ENCODE measurements at places on chromosomes 16 and 17.

- DNase-seq, result peak; percentile 47
Observed at GRCh38 chr17:80858301-80859001, 133.2 kb upstream of the CHMP6 start.

DNA sequence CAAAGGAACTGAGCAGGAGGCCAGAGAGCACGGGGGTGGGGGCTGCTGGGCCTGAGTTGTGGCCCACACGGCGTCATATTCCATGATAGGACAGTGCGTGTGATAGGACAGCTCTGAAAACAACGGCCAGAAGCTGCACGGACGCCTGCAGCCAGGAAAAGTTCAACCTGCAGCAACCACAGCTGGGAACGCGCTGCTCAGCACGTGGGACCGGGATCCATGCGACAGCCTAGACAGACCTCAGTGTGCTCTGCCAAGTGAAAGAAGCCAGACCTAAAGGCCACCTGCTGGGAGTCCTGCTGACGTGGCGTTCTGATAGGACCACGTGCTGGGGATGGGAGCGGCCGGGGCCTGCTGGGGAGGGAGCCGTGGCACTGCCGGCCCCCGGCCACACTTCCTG, 21.6 kb downstream of the CTU2 start:
- no peak for DNase-seq

GRCh38 chr17:61245706-61246135, 153.9 kb upstream of the TBX2 start:
- DNase-seq, result peak; percentile 77

- DNase-seq, result peak; percentile 24
Observed at GRCh38 chr17:67569015-67569451, 148.7 kb upstream of the NOL11 start.

DNA sequence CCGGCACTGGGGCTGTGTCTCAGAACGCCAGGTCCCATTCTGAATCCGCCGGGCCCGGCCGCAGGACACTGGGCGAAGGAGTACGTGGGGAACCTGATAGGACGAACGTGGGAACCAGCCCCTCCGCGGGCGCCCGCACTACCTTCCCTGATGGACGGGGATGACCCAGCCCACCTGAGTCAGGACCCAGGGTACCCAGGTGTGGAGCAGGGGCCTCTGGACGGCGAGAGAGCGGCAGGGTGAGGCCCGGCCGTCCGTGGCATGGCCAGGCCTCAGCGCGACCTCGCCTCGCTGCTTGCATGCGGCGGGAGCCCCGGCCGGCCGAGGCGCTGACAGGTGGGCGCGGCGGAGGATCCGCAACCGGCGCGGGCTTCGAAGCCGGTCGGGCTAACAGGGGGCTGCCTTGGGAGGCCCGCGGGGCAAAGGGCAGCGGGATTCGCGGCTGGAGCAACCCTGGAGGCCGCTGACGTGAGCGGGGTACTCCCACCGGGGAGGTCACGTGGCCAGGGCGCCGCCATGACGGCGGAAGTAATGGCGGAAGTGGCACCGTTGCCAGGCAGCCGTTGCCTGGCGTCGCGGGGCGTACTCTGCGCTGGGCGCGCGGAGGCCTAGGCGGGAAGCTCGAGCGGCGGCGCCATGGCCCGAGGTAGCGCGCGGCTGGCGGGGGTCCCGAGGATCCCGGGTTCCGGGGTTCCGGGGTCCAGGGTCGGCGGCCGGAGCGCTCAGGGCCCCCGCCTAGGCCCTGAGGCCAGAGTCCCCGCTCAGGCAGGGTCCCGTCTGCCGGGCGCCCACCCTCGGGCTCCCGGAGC, at the start of gene WDR90:
Gene WDR90, plus strand, starts transcription at position 585 of the 809 bp plus-strand sequence. Its CDS starts 52 bp downstream, at position 637.
- peak; percentile 96 for DNase-seq

GRCh38 chr16:89002851-89003830, 26.1 kb upstream of the CBFA2T3 start:
- DNase-seq, result no peak

DNA sequence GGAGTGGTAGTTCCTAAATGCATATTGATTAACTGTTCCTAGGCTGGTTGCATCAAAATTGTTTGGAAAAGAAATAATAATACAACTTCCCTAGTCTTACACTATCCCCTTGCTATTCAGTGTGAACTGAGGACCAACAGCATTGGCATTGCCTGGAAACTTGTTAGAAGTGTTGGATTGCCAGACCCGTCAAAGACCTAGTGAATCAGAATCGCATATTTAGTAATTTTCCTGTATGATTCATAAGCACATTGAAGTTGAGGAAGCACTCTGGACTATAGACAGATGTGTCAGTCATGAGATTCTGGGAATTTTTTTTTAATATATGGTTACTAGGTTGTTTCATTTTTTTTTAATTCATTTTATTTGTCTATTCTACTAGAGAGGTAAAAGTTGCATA, 34.7 kb upstream of the KCNJ16 start:
- DNase-seq, result no peak

DNA sequence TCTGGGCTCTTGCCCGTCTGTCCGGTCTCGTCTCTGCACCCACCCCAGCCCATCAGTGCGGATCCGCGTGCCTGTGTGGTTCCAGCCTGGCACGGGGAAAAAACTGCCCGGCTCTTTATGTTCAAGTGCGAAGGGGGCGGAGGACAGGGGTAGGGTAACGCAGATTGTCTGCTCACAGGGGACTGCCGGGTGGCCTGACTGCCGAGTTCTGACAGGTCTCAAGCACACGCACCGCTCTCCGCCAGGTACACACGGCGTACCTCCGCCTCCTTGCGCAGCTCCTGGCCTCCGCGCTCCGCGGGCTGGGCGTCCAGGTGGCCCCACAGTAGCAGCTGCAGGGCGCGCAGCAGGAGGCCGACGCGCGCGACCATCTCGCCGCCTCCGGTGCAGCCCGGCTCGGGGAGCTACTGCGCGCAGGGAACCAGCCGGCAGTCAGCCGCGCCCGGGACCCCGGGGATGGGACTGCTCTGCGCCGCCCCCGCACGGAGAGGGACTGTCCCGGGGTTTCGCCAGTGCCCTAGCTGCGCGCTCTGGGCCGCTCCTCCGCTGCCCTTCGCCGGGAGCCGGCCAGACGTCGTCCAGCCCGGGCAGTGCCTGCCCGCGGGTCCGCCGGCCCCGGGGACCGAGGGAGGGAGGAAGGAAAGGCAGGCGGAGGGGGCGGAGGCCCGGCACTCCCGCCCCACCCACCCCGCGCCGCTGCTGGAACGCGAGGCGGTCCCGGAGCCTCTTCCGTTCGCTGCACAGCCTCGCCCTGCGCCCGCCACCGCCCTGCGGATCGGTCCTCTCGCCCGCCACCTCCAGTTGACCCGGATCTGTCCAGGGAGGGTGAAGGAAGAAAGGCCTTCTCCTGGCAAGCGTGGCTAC, at the start of gene MMP28:
Gene MMP28, minus strand, starts transcription at position 635 of the 864 bp plus-strand sequence. Its CDS starts 264 bp downstream, at position 371.
- DNase-seq, result peak; percentile 87

DNA sequence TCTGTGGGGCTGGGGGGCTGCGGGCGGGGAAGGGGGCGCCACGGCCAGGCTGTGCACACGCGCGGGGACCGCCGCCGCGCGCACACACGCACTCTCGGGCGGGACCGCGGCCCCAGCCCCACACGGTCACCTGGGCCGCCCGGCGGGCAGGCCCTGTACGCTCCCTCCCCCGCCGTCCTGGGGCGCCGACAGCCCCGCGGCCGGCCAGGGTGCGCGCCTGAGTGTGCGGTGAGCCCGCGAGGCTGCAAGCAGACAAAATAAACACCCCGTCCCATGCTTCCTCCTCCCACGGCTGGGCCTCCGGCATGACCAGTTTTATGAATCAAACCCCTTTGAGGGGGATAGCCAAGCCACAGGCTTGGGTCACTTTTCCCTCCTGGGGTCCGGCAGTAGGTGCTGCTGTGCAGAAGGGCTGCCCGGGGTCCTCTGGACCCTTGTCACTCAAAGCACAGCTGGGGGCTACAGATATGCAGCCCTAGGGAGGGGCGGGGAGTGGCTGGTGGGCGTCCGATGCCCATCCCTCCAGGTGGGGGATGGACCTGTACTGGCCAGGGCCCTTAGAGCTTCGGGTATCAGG, 441 bp downstream of the VASN start:
- DNase-seq, result no peak

DNA sequence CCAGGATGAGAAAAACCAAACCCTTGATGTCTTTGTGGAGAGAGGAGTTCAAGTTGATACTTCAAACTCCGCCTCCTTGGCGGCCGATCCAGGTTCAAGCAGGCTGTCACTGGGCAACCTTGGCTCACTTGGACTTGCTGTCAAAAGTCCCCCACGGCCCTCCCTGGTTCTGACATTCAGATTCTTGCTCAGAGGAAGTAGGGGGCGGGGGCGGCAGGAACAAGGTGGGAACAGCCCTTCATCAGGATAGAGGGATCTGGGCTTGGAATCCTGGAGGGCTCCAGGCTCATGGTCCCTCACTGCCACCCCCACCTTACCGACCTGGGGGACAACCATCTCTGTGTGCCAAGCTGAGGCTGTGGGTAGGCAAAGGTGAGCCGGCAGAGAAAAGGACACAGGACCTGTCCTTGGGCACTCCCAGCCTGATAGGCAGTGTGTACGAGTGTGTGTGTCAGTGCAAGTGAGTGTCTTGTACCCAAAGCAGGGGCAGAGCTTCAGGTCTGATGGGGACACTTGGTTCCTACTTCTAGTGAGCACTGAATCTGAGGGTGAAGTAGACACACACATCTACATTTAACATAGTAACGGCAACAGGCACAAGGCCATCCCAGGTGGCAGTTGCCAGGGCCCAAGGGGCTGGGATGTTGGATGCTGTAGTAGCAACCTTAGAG, 6.6 kb upstream of the TSPOAP1 start:
- DNase-seq, result peak; percentile 55

DNA sequence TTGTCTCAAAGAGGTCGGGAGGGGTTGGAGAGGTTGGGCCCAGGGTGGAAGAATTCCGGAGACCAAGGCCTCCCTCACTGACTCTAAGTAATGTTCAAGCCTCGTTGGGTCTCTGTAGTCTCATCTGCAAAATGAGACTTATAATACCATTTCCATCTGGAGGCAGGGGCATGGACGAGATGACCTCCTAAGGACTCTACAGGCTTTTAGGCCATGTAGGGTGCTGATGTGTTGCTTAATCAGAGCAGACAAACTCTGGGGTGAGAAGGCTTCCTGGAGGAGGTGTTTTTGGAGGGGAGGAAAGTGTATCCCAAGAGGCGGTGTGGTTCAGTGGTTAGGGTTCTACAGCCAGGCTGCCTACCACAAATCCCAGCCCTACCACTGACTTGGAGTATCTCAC, 3.1 kb downstream of the SPPL2C start:
- no peak for DNase-seq

DNA sequence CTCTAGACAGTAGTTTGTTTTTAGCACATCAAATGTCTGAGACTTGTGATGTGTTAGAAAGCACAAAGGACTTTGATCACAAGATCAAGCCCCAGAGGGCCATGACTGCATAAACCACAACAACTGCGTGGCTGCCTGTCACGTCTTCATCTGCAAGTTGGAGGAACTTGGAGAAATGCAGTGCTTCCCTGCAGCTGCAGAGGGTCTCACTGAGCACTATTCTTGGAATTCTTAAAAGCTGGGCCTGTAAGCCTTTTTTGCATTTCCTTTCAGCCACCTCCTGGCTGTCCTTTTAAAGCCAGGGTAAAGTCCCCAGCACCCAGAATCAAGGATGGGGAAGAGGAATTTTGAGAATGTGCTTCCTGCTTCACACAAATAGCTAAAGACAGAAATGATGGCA, 431.3 kb downstream of the MAF start:
- peak; percentile 85 for DNase-seq

DNA sequence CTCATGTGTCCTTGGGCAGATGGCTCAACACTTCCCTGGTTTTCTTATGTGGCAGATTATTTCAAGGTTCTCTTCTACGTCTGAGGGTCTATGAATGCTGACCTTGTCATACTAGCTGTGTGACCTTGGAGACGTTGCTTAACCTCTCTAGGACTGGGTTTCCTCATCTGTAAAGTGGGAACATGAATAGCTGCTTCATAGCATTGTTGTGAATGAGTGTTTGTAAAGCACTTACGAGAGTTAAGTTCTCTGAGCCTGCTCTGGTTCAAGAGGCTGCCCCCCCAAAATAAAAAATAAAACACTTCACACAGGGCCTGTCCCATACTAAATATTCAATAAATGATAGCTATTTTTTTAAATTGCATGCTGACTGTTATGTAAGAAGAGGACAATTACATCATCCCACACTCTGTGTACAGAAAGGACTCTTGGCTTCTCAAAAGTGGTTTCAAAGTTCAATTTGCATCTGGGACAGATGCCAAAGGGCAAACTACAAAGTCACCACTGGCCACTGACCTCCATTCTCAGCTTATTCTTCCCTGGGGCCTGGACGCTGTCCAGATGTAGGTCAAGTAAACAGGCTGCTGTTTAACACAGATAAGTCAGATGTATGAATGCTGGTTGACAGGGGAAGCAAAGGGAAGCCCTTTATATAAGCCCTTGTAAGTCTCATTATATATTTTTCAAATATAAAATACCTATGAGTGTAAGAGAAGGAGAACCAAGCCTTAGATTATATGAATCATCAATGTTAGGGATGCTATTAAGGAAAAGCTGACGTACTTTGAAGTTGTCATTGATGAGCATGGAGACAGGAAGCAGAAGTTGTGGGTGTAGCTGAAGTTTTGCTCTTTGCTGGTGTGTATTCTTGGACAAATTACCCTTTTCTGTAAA, 15.4 kb upstream of the NDEL1 start:
- peak; percentile 17 for DNase-seq

- DNase-seq, result no peak
Observed at GRCh38 chr16:35862242-35862641, 2402.8 kb downstream of the TP53TG3F start.

DNA sequence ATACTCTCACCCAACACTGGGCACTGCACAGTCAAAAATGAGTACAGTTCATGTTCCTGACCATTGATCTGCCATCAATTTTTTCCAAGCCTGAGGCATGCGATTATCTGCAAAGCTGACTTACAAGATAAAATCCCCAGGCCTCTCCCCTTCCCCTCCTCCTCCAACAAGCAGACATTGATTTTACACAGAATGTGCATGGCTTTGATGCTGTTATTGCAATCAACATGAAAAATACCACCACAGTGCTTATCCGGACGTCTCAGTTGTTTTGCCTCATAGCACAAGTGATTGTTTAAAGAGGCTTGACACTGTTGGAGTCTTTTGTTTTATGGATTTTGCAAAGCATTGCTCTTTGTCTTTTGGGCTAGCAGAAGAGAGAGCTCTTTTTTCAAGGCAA, 163.8 kb downstream of the TOX3 start:
- no peak for DNase-seq

DNA sequence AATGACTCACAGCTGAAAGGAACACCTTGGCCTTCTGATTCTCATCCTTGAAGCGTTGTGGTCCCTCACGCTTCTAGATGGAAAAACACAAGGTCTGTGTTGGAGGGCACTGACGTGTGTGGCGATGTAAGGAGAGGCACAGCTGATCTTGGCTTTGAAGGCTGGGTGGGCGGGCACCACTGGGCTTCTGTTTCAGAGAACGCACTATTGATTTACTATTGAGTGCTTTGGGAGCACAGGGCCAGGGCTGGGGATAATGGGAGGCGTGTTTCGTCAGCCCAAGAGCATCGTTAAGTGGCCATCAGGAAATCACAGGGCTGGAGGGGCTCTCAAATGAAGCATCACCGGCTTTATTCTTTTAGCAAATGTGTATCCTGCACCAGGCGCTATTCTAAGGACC, 70.7 kb downstream of the CMIP start:
- DNase-seq, result no peak
